Activated naive CD4-positive, alpha-beta T cell treated with anti-CD3 and anti-CD28 coated beads for 36 hours (primary cell): ENCODE measurements at places on chromosomes 16 and 17.
A peak's percentile ranks its signal among the peaks of the same experiment; 100 is the strongest.

DNA sequence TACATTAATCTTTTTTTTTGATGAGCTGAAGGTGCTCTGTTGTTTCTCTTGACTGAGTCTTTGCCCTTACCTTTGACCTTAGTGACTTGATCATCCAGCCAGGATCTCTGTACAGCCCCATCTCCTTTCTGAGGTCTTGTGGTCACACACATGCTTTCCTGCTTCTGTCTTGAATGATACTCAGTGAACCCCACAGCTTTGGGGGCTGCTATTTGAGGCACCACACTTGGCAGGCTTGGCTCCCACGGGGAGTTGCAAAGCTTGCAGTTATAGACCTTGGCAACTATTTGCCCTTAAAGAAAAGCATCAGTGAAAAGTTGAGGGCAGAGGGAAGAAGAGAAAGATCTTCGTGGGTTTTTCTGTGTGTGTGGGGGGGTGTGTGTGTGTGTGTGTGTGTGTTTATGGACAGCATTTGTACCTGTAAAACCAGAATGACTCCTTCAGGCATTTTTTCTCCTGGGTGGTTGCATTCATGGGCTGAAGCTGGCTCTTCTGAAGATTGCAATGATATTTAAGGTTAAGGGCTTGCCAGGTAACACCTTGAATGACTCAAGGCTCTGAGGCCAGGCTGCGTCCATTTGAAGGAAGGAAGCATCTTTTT, 101.6 kb downstream of the MSI2 start:
- DNase-seq: no peak

- DNase-seq: no peak
Measured at GRCh38 chr16:14373406-14373805, 256.7 kb downstream of the PARN start.

GRCh38 chr17:17985555-17985954, 12.9 kb downstream of the DRC3 start:
- no peak for DNase-seq

DNA sequence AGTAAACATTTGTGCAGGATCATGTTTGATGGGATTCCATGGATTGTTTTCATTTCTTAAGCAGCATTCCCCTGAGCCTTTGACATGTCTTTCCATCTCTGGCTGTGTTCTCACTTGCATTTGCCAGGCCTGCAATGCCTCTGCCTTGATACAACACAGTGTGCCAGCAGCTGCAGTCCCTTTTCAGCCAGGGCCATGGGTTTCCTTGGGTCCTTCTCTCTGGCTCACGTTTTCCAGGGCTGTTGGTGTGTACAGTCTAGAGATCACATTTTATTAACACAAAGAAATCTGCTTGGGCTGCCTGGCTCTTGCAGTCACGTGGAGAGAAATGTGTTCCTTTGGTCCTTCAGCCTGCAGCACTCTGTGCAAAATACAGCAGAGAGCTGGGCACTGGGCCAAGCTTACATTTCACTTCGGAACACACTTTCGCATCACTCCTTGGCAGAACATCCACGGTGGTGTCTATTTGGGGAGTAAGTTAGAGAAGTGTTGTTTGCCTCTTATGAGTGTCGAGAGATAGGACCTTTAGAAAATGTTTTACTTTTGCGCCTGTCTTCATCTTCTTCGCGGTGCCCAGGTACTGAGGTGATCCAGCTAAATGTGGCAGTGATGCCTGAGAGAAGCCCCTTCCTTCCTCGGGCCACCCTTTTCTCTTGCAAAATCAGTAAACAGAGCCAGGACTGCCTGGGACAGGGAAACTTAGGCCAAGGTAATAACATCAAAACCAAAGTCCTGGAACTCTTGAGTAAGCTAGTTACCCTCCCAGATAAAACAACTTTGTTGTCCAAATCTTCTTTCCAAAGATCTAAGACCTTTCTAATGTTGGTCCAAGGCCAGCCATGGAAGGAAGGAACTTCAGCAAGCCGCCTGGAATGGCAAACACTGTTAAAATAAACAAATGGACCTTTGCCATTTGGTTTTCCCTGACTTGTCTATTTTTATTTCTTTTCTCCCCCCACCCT, 20.9 kb downstream of the HLF start:
- DNase-seq: no peak

DNA sequence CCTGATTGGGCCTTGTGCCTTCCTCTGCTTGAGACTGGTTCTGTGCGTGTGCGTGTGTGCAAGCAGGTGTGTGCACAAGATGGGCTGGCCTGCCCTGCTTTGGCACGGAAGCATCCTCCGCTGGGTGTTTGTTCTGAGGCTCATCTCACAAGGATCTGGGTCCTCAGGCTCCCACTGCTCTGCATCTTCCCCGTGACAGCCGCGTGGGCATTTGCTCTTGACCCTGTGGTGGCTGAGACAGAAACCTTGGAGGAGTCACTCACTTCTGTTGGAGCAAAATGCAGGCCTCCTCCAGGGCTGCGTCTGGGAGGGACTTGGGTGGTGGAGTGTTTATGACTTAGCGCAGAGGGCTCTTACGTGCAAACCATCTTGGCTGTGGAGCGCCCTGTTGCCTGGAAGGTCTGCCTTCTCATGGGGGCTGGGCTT, 119.2 kb downstream of the RPTOR start:
- DNase-seq: peak; percentile 67

GRCh38 chr17:57747221-57748017, 2.3 kb upstream of the CCDC182 start:
- DNase-seq: peak; percentile 52

DNA sequence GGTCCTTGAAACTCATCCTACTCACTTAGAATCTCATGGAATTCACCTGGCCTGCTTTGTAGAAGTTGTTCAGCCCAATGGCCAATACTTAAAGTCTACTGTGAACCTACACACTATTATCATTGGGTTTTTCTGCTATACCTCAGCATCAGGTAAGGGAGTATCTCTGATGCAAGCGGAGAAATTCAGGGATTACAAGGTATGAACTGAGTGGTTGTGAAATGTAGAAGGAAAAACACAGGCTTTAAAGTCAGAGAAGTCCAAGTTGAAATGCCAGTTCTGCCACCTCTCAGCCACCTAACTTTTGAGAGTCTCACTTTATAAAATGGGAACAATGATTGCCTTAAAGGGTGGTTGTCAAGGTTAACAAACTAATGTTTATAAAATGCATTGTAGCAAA, 31.0 kb downstream of the COX11 start:
- DNase-seq: no peak

DNA sequence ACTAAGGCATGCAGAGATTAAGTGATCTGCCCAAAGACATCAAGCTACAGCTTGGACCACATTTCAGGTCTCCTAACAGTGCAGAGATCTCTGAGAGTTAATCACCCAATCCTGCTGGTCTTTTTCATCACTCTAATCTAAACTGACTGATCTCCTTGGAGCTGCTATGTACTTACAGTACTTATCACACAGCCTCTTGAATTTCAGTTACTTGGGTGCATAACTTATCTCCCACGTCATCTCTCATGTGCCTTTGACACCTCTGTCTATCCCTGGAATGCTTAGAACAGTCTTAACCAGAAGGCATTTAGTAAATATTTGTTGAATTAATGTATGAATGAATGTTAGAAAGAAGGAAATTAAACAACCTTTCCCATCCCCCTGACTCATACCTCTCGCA, 139.0 kb downstream of the SNX11 start:
- DNase-seq: no peak

DNA sequence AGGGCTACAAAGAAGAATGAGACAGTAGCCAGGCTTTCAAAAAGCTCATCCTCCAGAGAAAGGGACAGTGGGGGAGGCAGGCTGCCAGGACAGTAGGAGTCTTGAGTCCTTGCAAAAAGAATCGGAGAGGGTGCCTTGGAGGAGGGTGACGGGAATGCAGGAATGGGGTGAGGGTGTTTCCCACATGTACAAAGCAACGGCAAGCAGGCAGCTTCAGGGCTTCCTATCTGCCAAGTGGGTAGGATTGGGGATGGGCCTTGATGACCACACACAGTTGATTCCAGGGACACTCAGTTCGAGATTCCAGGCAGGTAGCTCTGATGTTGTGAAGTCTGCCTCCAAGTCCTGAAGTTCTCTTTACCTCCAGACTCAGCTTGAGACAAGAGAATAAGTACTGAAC, 54.4 kb downstream of the C17orf67 start:
- DNase-seq: no peak

GRCh38 chr17:4154201-4154600, 11.2 kb downstream of the CYB5D2 start:
- DNase-seq: no peak

DNA sequence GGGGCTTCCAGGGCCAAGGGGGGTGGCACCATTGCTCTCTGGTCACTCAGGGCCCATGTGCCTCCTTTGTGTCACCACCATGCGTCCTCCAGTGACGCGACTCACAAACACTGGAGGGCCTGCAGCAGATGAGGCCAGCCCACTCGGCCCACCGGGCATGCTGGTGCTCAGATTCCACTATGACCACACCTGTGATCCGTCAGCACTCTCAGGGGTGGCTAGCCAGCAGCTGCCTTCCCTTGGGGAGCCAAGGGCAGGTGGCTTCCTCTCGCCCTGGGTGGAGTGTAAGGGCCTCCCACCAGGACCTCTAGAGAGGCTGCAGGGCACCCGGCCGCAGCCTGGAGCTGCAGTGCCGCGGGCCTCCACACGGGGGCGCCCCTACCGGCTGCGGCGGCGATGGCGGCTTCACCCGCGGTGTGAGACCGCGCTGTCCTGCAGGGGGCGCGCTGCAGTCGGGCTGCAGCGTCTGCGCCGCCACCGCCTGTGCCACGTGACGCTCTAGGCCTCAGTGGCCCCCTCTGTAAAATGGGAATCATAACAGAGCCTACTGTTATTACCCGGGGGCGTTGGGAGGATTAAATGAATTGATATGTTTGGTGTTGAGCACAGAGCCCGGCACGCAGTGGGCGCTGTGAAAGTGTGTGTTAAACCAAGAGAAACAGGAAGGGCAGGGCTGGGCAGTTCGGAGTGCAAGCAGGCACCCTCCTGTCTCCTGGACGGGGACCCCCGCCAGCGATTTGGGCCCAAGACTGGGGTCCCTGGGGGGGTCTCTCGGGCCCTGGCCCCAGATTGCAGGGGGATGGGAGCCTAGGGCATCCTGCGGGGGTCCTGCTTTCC, 192.4 kb upstream of the GSE1 start:
- peak; percentile 71 for DNase-seq

GRCh38 chr17:17818088-17818526, 18.7 kb downstream of the SREBF1 start:
- DNase-seq: no peak

DNA sequence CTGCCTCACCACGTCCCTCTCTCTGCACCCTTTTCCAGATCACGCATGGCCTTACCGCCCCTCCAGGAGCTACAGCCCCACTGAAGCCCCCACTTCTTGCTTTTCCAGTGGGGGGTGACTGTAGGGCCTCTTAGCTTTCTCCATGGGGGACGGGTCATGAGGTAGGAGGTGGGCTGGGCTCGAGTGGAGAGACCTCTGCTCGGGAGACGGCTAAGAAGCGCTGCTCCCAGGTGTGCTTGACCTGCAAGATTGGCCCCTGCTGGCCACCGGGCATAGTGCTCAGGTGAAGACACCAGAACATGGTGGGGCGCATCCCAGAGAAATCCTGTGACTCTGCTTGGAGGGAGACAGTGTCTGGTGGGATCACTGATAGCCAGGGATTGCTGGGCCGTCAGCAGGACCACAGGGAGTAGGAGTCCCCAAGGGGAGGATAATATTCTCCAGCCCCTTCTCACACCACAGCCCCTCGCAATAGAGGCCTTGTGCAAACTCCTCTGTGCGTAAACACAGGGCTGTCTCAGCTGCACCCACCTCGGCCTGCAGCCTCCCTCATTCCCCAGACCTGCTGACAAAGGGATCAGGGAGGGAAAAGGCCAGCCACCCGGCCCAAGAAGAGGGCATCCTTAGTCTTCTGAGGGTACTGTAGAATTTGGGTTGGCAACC, 8.9 kb upstream of the GALK1 start:
- DNase-seq: no peak

- peak; percentile 91 for DNase-seq
Measured at GRCh38 chr17:49227436-49228261, 2.9 kb downstream of the PHOSPHO1 start.

DNA sequence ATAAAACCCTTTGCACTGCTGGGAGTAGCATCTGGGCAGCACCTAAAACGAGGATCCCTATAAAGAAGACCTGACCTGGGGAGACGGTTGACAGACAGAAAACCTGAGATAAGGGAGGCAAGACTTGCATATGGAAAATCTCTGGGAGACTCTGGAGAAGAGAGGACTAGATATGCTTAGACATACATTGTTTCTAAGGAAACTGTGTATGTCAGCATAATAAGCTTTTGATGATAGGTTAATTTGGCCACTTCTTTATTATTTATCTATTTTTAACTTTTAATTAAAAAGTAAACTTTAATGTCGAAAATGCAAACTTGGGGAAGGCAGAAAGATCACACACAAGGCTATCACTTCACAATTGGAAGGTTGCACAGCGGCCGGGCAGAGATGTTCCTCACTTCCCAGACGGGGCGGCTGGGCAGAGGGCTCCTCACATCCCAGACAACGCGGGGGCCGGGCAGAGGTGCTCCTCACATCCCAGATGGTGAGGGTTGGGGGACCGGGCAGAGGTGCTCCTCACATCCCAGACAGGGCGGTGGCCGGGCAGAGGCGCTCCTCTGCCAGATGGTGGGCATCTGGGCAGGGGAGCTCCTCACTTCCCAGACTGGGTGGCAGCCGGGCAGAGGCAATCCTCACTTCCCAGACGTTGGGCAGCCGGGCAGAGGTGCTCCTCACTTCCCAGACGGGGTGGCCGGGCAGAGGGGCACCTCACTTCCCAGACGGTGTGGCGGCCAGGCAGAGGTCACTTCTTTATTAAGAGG, 64.3 kb upstream of the HS3ST3A1 start:
- no peak for DNase-seq

GRCh38 chr17:13200671-13201070, 182.8 kb upstream of the ELAC2 start:
- no peak for DNase-seq

DNA sequence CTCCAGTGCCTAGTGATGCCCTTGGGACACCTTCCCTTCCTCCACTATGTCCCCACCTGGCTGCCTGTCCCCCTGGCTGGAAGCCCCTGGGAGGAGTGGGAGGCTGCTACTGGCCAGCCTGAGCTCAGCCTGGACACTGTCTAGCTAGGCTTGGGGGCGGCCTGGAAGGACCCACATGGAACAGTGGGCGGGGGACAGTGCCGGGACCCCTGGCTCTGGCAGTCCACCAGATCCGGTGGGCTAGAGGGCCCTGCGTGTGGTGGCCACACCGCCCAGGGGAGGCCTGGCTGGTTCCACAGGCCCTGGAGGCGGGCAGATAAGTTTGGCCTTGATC, 388.0 kb upstream of the TNRC6C start:
- DNase-seq: no peak

GRCh38 chr16:86428729-86429517, 81.4 kb upstream of the FOXF1 start:
- DNase-seq: no peak

GRCh38 chr16:84911486-84912216, 91.9 kb downstream of the CRISPLD2 start:
- DNase-seq: no peak

GRCh38 chr16:23516366-23517137, 6.3 kb upstream of the GGA2 start:
- DNase-seq: no peak
